Stimulated activated CD4-positive, alpha-beta T cell treated with anti-CD3 and anti-CD28 coated beads, Interleukin-2, amount 100 ng/mL, for 24 hours (primary cell): ENCODE measurements at places on chromosomes 7 and 10.
A peak's percentile ranks its signal among the peaks of the same experiment; 100 is the strongest.

DNA sequence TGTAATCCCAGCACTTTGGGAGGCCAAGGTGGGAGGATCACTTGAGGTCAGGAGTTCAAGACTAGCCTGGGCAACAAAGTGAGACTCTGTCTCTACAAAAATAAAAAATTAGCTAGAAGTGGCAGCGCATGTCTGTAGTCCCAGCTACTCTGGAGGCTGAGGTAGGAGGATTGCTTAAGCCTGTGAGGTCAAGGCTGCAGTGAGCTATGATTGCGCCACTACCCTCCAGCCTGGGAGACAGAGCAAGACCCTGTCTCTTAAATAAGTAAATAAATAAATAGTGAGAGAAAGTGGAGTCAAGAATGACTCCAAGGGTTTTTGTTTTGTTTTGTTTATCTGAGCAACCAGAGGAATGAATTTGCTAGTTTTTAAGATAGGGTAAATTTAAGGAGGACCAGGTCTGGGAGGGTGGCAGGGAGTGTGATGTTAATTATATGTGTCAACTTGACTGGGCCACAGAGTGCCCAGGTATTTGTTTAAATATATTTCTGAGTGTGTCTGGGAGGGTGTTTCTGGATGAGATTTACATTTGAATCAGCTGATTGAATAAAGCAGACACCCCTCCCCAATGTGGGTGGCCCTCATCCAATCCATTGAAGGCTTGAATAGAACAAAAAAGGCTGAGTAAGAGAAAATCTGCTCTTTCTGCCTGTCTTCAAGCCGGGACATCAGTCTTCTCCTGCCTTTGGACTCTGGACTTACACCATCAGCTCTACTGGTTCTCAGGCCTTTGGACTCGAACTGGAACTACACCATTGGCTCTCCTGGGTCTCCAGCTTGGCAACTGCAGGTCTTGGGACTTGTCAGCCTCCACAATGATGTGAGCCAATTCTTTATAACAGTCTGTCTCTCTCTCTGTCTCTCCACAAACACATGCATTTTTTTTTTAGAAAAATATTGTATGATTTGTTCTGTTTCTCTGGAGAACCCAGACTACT, 23.5 kb downstream of the IMPDH1 start:
- no peak for DNase-seq

- DNase-seq: no peak
Measured at GRCh38 chr10:5038101-5038500, 34.4 kb upstream of the AKR1C2 start.

- DNase-seq: no peak
Measured at GRCh38 chr7:121371367-121371766, 24.7 kb downstream of the FAM3C start.

DNA sequence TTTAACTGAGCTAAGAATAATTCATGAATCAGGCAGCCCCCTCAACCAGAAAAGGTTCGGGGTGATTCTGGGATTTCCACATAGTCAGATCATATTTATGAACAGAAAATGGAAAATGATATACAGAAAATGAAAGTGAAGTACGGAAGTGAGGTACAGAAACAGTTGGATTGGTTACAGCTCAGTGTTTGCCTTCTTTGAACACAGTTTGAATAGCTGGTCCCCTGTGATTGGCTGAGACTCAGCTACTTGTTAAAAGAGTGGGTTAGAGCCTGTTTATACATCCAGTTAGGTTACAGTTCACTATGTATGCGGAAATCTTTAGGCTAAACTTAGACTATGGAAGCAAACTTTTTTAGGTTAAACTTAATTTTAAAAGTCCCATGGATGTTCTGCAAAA, 511.7 kb downstream of the PLXDC2 start:
- DNase-seq: no peak

- no peak for DNase-seq
Measured at GRCh38 chr7:66756889-66757288, 16.4 kb downstream of the RABGEF1 start.

DNA sequence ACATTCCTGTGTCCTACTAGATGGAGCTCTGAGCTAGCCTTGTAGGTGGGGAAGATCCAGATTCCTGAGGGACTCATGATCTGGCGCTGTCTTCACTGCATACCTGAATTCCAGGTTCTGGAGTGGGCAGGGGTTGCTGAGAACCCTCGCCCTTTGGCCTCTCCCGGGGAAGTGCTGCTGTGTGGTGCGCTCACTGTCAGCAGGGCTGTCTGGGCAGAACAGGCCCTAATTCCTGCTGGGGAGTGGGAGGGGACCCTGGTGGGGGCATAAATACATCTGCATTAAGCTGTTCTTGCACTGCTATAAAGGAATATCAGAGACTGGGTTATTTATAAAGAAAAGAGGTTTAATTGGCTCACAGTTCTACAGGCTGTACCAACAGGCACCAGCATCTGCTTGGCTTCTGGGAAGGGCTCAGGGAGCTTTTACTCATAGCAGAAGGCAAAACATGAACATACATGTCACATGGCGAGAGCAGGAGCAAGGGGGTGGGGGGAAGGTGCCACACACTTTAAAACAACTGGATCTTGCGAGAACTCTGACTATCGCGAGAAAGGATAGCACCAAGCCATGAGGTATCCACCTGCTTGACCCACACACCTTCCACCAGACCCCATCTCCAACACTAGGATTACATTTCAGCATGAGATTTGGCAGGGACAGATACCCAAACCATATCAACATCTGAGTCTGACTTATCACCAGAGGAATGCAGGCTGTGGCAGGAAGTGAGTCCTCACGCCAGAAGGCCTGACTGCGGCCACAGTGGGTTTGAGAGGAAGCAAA, 115.0 kb downstream of the ADCY1 start:
- DNase-seq: no peak

DNA sequence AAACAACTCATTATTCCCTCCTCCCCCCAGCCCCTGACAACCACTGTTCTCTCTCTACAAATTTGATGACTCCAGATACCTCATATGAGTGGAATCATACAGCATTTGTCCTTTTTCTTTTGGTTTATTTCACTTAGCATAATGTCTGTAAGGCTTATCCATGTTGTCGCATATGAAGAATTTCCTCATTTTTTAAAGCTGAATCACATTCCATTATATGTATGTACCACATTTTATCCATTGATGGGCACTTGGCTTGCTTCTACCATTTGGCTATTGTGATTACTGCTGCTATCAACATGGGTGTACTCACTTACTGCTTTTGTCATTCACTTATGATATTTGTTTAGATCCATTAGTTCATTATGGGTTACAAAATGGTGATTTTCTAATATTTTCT, 112.8 kb downstream of the BUB3 start:
- DNase-seq: no peak

DNA sequence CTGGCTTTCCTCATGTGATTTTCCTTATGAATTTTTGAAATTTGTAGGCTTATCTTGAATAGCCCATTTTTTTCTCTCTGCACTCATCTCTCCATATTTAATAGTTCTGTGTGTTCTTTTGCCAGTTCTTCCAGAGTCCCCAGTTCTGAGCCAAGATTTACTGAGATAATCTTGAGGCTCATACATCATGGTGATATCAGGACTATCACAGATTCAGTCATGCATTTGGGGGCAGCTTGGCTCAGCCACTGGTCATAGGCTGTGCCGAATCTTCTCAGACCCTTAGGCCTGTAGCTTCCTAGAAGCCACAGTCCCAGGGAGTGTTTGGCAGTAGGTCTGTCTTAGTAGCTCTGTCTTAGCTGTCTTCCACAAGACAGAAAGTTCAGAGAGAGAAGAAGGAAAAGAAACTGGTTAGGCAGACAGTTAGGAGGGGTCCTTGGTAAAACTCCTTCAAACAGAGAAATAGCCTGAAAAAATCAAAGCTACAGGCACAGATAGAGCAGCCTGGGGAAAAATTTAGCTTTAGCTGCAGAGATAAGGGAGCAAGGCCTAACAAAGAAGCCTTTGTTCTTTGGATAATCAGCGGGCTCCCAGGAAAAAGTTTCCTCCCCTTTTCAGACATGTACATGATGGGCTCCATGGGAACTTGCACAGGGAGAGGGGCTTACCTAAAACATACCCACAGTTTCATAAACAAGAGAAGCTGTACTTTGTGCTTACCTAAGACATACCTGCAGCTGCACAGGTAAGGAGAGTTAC, 29.1 kb downstream of the FAS start:
- no peak for DNase-seq

DNA sequence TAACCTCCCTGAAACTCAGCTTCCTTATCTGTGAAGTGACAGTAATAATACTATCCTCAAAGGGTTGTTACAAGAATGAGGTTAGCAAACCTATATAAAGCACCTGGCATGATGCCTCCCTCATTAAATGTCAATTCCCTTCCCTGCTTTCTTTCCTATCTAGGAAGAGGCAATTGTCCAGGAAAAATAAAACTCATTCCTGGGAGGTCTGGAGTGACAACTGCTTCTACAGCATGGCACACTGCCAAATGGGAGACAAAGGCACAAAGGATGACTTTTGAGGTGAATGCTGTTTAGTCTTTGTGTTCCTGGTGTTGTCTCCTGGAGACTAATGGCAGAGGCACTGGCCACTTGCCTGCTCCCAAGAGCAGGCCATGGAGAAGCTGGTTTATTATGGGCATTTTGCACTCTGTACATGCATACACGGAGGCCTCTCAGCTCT, 32.2 kb upstream of the PDE1C start:
- DNase-seq: no peak

DNA sequence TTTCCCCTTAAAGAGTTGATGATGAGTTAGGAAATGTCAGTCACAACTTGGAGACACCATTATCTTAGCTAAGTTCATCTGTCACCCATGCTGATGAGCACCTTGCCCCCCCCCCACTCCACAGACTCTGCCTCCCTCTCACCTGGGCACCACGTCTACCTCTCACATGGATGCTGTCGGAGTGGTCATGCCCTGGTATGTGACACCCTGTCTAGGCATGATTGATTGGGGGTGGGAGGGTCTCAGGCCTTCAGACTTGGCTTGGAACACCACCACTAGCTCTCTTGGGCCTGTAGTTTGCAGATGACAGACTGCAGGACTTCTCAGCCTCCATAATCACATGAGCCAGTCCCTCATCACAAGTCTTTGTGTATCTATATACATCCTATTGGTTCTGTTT, 78.0 kb downstream of the WDR37 start:
- DNase-seq: no peak

DNA sequence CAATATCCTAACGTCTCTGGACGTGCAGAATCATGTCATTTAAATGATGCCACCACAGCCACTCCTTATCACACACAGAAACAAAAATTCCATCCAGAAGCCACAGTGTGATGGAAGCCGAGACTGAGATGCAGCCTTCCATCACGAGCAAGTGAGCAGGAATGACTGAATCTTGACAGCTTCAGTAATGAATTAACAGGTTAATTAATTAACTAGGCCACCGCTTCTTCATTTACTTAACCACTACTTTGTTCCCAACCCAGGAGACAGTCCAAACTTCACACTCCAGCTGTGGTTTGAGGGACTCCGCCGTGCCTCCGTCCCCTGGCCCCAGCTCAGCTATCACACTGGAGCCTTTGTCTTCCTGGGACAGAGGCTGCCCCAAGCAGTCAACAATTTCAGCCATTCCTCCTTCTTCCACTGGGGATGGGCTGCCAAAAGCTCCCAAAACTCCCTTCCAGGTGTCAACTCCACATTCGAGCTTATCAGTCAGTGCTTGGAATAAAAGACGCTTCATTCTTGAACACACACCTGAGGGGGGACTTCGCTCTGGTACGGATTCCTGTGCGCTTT, 65.9 kb downstream of the FGFR2 start:
- no peak for DNase-seq

- no peak for DNase-seq
Measured at GRCh38 chr10:79268742-79269141, 78.5 kb upstream of the PPIF start.

DNA sequence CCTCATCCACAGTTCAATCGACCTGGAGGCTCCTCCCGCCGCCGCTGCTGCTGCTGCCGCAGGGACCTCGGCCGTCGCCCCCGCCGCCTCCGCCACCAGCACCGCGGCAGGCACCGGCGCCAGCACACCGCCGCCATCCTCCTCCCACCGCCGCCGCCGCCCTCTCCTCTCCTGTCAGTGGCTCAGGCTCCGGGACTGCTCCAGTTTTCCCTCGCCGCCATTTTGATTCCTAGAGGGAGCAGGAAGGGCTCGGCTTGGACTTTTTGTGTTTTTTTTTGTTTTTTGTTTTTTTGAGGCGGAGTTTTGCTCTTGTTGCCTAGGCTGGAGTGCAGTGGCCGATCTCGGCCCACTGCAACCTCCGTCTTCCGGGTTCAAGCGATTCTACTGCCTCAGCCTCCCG, 3.0 kb upstream of the MCM10 start:
- DNase-seq: peak; percentile 16

DNA sequence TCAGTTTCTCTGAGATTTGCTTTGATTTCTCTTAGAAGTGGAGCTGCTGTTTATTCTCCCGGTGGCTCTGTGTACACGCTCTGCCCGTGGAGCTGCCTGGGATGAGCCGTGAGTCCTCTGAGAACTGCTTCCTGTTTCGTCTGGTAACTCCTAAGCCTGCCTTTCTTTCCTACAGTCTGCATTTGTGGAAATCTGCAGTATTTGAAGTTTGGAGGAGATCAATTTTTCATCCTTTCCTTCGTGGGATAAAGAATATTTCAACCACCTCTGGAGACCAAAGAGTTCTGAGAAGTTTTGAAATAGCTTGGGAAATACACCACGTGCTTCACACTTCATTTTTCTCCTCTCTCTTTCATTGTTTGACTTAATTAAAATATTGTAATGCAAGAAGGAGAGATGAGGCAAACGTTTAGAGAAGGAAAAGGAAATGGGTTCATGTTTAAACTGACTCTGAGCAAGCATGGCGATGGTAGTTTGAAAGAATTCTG, 311.9 kb downstream of the LRMDA start:
- no peak for DNase-seq
